ENCODE measurements at places on chromosomes 5 and 9.

GRCh38 chr5:148844433-148845280 is 18.2 kb downstream of the ADRB2 start:
- peak; percentile 20 for DNase-seq

- DNase-seq = no peak
These were observed 77.3 kb upstream of the ZNF366 start for GRCh38 chr5:72584466-72584865.

DNA sequence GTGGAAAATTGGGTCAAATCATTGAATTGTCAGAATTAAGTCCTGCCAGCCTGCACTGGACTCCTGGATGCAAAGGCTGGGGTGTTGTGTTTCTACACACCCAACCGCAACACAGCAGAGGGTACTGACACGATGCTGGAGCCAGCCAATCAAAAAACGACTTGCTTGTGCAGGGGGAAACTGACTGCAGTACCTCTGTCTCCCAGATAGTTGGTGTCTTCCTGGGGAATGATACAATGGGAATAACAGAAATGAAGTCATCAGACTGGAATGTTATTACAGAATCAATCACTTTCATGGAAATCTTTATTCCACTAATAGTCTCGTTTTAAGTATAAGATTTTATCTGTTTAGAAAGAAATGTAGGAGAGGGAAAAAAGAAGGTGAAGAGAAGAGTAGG is 330.3 kb downstream of the MLLT3 start:
- DNase-seq = no peak

DNA sequence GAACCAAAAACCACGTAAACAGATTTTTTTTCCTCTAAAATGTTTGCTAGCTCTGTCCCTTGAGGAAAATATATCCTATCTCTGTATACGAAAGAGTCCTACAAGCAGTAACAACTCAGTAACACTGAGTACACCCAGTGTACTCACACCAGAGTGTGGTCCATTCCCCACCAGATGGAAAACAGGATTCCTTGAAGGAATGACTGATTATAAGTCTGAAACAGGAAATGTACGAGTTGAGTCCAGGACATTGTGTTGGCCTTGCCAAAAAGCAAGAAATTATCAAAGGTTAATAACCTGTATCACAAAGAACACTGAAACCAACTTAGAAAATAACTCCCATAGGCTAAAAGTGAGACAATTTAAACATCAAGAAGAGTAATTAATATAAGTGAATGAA is 20.4 kb downstream of the GOLPH3 start:
- no peak for DNase-seq

DNA sequence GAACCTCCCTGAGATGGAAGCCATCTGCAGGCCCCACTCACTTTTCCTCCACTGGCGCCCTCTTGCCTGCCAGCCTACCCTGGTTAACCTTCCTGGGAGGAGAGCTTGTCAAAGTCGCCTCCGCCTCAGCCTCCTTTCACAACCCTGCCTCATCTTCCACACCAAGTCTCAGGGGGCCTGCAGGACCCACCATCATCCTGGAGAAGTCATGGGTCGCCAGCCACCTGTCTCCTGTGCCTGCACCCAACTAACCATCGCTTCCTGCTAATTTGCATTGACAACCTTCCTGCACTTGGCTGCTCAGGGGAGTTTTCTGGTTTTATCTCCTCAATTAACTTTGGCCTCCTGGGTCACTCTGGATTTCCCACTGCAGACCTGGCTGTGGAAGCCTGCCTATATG is 52.8 kb upstream of the GRHPR start:
- no peak for DNase-seq

DNA sequence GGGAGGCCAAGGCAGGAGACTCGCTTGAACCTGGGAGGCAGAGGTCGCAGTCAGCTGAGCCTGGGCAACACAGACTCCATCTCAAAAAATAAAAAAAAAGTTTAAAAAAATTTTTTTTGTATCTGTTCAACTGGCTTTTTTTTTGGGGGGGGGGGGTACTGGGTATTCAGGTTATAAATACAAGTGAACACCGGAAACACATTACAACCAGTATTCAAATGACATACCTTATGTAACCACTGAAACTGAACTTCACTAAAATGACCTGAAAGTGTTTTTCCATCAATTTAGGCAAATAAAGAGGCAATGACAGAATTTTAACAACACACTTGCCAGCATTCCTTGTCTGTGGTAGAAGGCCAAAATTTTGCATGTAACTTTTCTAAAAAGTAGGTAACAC is 33.5 kb downstream of the STRBP start:
- DNase-seq = no peak

- no peak for DNase-seq
These were observed 48.6 kb upstream of the SH3PXD2B start for GRCh38 chr5:172502969-172503368.

GRCh38 chr5:119290607-119291006 is 65.2 kb upstream of the TNFAIP8 start:
- DNase-seq = no peak

GRCh38 chr5:154287136-154287535 is 96.6 kb downstream of the GALNT10 start:
- DNase-seq = no peak

GRCh38 chr9:121048175-121048574 is 1.9 kb downstream of the C5 start:
- no peak for DNase-seq

DNA sequence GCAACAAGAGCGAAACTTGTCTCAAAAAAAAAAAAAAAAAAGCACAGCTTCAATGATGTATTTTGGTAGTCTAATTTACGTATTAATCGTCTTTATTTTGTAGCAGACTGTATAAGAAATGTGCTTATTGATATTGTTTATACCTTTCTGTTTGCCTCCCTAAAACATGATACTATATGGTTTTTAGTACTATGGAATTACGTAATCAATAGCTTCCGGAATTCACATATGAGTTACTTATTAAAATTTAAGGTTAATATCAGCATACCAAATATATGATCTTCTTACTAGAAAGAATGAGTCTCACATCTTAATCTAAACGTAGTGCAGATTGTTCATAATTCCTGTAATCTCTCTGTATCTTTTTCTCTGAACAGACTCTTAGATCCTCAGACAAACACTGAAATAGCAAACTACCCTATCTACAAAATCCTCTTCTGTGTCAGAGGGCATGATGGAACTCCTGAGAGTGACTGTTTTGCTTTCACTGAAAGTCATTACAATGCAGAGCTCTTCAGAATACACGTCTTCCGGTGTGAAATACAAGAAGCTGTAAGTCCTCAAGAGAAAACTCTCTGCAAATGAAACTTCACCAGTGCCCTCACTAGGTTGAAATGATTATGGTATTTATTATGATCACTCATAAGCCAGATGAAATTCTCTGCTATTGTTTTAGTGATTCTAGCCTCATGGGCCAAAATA is 44.4 kb upstream of the GPR21 start:
- DNase-seq = no peak
